HL-60 (cell line): ENCODE measurements at places on chromosomes 3 and 15.

DNA sequence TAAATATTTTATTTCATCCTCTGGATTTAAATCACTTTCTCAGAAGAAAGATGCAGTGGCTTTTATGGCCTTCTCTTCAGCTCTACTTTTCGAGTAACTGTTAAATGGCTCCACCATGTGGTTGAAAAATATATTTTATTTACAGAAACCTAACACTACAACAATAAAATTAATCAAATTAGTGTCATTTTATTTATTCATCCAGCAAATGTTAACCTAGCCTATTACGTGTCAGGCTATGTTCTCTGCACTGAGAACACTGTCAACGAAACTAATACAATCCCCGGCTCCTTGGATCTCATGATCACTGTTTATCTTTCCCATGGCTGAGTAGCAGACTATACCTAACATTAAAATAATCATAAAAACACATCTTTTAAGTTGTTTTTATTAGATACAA is 148.0 kb upstream of the OSTN start:
- no peak for DNase-seq

DNA sequence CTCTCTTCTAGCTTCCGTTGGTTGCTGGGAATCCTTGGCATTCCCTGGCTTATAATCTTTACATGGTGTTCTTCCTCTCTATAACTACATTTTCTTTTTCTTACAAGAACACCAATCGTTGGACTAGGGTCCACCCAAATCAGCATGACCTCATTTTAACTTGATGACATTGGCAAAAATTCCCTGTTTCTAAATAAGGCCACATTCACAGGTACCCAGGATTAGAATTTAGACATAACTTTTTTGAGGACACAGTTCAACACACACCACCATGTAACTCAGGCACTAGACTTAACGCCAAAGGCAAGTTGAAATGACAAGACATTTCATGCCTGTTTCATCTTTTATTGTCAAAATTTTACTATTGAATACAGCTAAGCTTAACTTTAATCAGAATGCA is 93.0 kb downstream of the NECTIN3 start:
- DNase-seq: no peak

DNA sequence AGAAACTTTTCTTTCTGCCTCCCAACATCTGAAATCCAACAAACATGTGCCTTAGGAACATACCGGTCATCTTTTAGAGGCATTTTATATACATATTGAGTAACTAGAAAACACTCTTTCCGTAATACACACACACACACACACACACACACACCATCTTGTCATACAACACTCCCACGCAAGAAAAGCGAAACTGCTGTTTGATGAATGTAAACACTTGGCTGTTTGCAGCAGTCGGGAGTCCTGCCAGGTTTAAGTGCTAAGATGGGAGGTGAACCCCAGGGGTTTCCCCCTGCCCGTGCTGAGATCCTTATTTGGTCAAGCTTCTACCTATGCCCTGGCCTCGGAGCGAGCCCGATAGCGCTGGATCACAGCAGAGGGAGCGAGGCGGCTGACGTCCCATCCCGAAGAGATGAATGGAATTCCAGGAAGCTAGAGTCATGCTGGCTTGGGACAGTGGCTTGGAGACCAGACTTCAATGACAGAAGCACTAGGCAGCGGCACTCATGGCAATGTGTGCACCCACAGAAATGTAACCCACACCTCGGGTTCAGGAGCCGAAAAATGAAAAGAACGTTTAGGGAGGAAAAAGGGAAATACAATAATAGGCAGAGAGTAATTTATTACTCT is 1.3 kb upstream of the THBS1 start:
- DNase-seq: no peak

DNA sequence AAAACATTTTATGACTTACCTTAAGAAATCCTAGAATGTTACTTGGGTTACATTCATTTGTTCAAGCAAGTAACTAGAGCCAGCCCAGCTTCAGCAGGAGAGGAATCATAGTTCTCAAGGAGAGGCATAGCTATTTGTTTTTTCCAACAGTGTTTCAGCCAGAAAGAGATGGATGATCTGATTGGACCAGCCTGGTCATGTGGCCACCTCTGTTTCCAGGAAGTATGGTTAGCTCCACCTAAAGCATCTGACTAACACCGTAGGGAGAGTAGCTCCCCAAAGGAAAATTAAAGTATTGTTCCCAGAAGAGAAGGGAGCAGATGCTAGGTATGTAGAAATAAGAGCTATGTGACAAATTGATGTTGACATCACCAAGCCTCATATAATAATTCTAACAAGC is 417.1 kb downstream of the TAFA4 start:
- DNase-seq: no peak

DNA sequence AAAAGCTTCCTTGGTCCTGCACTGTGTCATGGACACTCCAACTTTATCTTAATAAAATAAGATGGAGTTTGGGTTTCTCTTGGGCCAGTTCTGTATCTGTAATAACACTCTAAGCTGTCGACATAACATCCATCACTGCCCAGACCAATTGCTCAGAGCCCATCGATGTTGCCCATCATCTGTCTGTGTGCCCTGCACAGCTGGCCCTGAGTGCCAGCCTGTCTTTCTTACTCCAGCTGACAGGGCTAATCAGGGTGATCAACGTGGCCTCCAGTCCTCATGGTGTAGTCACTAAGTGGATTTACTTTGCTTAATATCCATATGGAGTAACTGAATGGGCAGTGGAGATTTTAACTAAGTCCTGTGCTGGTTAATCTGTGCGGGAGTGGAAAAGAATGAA is 419.8 kb upstream of the TPM1 start:
- DNase-seq: no peak

DNA sequence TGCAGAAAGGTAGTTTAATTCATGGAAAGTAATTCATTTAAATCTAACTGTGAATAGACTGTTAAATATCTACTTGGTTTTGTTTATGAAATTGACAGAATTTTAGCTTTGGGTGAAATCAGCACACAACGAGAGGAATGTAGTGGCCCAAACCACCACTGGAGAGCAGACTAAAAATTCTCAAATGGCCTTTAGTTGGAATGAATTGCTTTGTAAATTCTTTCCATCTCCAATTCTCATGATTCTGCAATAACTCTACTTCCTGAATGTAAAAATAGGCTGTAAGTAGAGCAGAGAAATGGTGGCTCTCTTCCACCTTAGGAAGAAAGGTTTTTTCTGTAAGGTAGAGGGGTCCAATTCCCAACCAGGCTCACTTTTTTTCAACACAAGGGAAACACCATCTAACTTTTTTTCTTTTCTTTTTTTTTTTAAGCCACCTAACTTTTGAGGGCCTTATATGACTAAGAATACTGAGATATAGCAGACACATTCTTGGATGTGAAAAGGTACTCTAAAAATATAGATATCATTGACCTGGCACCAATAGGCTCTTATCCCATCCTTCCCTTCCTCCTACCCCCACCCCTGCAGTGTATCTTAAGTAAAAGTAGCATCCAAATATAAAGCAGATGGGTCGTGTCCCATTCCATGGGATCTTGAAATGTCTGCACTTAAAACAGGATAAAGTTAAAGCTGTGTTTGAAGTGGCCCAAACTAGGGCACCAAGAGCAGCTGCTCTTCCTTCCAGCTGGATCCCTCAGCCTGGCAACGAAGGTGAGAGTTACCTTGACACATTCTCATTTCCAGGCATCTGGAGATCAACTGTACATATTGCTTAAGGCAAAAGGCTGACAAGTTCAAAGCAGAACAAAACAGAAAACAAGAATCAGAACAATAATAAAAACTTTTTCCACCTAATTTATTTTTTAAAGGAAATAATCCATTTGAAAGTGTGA is 194.1 kb downstream of the TPRG1 start:
- DNase-seq: no peak

DNA sequence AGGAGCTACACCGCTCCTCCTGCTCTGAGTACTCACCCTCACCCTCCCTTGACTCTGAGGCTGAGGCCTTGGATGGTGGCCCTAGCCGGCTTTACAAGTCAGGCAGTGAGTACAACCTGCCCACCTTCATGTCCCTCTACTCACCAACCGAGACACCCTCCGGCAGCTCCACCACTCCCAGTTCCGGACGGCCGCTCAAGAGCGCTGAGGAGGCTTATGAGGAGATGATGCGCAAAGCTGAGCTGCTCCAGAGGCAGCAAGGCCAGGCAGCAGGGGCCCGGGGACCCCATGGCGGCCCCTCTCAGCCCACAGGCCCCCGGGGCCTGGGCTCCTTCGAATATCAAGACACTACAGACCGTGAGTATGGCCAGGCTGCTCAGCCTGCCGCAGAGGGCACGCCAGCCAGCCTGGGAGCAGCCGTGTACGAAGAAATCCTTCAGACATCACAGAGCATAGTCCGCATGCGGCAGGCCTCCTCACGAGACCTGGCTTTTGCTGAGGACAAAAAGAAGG is 21.2 kb upstream of the APEH start:
- DNase-seq: no peak

GRCh38 chr3:196016059-196016458 is 65.8 kb downstream of the TFRC start:
- no peak for DNase-seq

GRCh38 chr15:47802216-47802615 is 84.9 kb downstream of the SEMA6D start:
- DNase-seq: no peak

- DNase-seq: no peak
These were observed 525.1 kb upstream of the ROBO2 start for GRCh38 chr3:76514836-76515235.

DNA sequence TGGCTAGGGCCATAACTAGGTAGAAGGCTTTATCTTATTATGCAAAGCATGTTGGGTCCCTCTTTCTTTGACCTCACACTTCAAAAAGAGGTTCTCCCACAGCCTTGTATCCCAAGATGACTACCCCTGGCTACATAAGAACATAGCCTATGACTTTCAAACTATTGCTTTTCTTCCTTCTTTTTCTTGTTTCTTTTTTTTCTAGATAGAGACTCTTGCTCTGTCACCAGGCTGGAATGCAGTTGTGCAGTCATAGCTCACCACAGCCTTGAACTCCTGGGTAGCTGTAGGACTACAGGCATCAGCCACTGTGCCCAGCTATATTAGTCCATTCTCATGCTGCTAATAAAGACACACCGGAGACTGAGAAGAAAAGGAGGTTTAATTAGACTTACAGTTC is 47.2 kb downstream of the DIPK2A start:
- DNase-seq: no peak

- DNase-seq: no peak
These were observed 76.8 kb downstream of the ZPLD1 start for GRCh38 chr3:102511639-102512038.

DNA sequence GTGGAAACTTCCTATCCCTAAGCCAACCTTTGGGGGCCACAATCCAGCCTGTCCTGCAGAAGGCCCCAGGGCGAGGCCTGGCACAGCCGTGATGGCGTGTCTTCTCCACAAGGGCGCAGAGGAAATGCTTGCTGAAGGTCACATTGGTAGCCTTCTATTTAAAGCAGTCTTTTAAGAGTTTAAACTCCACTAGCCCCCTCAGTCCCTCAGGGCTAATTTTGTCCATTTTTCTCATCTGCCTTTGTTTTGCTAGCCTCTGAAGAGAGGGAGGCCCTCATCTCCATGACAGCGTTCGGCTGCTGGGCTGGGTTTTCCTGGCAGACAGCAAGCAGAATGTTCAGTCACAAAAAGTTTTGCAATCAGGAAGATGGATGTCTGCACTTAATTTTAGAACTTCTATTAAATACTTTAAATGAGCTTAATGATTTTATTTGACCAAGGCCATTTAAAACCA is 40.8 kb downstream of the RARB start:
- DNase-seq: no peak

DNA sequence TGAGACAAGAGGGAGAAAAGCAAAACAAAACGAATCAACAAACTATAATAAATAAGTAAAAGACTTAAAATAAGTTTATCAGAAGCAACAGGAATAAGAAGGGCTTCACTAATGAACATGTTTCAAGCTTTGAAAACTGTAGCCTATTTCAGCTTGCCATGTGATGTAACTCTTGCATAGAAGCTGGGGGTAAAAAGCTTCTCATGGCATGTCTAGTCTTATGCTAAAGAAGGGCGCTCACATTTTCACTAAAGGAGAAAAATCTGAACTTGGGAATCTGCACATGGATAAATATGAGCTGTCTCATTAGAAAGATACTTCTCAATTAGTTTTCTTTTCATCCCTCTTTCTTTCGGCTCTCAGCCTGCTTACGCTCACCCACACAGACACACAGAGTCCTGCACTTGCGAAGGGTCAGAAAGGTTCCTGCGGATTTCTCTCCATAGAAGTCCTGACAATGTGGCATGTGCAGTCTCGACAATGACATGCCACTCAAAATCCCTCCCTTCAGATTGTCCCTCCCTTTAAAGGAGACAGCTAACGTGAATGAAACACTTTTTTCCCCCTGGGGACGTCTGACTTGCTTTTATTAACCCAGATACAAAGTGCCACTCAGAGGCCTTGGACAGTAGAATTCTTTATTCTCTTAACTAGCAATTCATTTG is 568.9 kb upstream of the NR2F2 start:
- no peak for DNase-seq

GRCh38 chr3:132407025-132407424 is 10.3 kb upstream of the DNAJC13 start:
- no peak for DNase-seq

- no peak for DNase-seq
These were observed at the start of gene GAP43 for GRCh38 chr3:115623044-115623868. TSS of gene GAP43 (plus strand) at chr3:115623510. CDS start at chr3:115623690, 180 bp downstream.

DNA sequence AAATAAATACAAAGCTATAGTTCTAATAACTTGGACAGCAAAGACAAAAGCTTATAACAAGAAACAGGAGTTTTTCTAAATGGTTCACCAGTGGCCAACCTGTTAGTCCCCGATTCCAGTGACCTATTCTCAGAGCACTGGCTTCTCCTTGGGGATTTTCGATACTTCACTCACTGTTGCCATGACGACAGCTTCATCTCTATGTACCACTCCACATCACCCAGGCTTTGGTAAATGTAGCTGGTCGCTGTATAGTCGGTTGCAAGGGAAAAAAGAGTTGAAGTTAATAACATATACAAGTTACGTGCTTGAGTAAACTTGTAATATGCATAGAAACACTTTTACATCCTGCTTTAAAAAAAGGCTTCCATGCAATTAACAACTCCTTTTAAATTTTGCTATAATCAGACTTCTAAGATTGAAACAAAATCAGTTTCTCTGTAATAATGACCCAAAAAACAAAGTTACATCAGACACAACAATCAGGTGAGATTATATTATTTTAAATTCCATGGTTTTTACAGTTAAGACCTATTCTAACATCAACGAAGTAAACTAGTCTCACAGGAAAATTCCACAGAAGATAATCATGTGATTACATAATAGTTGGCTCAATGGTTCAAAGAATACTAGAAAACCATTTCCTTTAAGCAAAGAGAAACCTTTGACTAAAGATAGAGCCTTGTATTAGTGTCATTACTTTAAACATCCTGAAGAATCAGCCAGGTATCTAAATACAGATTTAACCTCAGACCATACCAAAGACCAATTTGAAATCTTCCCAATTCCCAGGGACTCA is 2.9 kb downstream of the CCNL1 start:
- no peak for DNase-seq

DNA sequence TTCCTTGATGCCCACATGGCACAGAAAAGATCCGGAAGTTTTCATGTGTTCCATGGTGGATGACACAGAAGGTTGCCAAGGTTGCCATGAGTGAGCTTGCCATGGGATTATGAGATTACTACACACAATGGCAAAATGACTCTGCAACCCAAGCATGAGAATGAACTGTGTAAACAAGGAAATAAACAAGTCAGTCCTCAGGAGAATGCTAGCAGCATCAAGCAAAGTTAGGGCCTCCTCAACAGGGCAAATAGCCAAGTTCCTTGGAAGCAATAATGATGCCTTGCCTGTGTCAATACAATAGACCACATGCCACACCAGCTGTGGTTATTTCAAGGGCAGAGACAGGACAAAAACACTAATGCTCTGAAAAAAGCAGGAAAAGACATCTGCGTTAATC is 41.8 kb downstream of the AQR start:
- DNase-seq: no peak
